ENCODE measurements at places on chromosomes 3 and 15.

- no peak for DNase-seq
These were observed 123.4 kb upstream of the SLC24A5 start for GRCh38 chr15:47997195-47998080.

- DNase-seq: no peak
These were observed 216.2 kb downstream of the ADAMTS17 start for GRCh38 chr15:100125401-100126191.

DNA sequence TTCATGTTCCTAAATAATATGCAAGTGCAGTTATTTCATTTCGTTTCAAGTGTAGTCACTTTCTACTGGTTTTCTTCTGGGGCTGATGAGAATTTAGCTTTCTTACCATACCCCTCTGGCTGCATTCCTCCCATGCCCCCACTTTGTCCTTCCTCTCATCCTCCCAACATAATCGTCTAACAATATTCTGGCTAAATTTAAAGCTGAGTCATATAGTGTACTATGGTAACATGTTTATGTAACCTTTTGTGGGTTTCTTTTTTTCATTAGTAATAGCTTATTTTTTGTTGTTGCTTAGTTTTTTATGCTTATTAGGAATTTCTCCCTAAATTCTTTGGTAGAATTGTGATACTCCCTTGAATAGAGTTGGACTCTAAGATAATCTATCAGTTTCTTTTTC is 30.5 kb downstream of the DUT start:
- DNase-seq: no peak

GRCh38 chr15:63251701-63252100 is 25.7 kb upstream of the APH1B start:
- no peak for DNase-seq

GRCh38 chr3:62638316-62638715 is 236.9 kb downstream of the CADPS start:
- DNase-seq: no peak

- DNase-seq: no peak
These were observed at the start of gene DGKG for GRCh38 chr3:186361762-186362536. DGKG (minus strand) TSS chr3:186362234; CDS start chr3:186320459, 41,775 bp downstream.

DNA sequence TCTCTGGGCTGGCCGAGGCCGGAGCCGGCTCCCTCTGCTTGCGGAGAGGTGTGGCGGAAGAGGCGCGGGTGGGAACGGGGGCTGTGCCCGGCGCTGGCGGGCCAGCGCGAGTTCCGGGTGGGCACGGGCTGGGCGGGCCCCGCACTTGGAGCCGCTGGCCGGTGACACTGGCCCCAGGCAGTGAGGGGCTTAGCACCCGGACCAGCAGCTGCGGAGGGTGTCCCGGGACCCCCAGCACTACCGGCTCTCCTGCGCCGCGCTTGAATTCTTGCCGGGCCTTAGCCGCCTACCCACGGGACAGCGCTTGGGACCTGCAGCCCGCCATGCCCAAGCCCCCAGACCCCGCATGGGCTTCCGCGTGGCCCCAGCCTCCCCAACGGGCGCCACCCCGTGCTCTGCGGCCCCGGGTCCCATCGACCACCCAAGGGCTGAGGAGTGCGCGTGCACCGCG is 736.3 kb upstream of the ARRDC4 start:
- no peak for DNase-seq

DNA sequence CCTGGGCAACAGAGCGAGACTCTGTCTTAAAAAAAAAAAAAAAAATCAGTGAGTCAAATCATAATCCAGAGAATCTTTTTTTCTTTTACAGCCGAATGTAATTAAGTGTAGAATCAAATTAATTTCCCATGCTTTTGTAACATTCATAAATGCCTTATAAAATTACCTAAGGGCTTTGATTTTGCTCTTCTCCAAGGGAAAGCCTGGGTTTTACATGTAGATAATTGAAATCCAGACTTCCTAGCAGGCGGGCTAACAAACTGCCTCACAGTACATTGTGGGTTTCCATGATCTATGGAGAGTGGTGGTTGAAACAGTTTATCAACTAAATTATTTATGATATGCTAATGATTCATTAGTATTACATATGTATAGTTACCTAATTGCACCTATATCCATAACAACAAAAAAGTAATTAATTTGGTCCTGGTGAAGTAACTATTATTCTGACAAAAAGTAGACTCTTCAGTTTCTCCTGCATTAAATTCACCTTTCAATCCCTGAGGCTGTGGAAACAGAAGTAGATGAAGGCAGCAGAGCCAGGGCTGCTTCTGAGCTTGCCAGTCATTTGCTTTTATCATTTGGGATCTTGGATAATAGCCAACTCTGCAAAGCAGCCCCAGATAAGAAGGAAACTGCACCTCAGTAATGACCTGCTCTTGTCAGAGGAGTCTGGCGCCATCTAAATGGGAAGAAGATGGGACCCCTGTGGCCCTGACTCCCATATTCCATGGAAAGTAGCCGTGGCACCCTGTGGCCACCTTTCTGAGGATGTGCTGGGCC is 9.5 kb downstream of the CCR9 start:
- DNase-seq: no peak

GRCh38 chr3:111496894-111497559 is 45.0 kb upstream of the CD96 start:
- no peak for DNase-seq

DNA sequence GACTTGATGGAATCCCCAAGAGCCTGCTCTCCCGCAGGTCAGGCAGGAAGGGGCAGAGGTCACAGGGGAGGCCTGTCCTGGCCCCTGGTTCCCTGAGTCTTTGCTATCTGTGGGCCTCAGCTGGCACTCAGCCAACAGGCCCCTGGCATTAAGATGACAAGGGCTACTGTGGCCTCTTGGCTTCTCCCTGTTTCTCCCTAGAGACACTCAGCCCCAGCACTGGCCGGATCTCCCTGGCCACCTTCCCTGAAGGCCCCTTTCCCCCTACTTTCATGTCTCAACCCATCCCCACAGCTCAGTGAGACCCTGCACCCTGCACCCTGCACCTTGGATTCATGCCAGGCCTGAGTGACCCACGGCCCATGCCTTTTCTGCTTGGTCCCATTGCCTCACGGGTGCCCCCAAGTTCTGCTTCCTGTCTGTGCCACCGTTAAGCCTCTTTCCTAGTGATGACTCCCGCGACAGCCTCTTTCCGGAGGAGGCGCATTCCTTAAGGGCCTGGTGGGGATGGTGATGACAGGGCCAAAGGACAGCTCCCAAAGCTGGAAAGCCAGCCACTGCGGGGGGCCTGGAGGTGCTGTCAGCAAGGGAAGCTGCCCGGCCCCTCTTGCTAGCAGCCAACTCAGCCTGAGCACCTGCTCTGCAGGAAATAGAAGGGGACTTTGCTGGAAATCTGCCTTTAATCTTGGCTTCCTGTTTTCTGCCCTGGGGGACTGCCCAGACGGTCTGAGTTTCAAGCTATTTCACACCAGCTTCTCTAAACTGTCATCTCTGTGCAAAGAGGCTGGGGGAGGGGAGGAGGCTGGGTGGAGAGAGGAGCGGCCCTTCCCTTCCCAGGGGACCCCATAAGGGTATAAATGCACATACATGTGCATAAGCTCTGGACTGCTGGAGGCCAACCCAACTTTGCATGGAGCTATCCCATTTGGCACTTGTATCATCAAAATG is 4.8 kb upstream of the CSK start:
- no peak for DNase-seq

DNA sequence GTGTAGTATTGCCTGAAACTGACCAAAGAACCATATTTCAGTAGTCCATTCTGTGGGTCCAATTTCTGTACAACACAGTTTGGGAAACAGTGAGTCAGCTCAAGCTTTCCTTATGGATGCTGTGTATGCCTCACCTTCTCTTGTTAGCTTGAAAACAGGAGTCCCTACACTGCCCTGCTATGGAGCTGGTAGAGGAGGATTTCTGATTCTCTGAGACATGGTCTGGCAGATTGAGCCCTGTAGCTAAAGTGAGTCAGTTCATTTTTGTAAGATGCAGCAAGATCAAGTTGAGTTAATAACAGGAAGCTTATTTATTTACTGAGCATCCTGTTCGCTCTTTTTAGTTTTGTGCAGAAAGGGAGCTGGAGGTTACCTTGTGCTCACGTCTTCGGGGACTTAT is 424.1 kb upstream of the RBMS3 start:
- DNase-seq: no peak

DNA sequence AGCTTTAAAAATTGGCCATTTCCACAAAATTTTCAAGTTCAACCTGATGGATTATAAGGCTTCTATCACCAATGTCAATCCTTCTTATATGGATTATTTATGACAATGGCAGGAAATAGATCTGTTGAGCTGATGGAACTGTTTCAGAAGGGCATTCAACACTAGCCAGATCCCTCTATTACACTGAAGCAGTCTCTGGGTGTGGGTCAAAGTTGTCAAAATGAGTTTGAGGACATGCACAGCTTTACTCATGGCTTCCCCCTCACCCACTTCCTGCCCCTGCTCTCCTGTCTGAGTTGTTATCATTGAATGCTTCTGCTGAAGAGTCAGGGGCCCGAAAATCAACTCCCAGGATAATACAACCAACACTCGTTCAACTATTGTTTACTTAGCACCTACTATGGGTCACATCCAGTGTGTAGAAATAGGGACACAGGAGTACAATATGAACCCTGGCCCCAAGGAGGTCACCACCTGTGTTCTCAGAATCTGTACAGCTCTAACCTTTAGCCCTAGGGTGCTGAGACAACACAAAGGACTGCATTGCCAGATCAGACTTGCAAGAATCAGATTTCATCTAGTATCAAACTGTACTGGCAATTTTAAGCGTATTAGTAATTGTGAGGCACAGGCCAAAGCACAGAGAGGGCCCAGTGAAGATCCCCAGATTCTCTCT is 41.7 kb upstream of the FAM3D start:
- no peak for DNase-seq

DNA sequence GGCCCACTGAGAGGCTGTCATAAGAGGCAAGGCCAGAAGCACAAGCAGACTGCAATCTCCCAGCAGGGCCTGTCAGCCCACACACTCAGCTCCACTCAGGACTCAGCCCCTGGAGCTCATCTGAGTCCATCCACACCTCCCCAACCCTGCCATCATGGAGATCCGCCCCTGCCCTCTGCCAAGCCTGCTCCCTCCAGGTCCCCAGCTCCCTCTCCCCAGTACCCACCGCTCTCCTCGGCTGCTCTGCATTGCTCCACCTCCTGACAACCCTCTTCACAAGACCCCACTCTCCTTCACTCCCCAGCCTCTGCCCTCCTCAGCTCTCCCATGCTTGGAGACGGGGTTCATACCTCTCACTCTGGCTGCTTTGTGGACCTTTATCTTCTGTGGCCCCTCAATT is 11.1 kb downstream of the POC1A start:
- no peak for DNase-seq

DNA sequence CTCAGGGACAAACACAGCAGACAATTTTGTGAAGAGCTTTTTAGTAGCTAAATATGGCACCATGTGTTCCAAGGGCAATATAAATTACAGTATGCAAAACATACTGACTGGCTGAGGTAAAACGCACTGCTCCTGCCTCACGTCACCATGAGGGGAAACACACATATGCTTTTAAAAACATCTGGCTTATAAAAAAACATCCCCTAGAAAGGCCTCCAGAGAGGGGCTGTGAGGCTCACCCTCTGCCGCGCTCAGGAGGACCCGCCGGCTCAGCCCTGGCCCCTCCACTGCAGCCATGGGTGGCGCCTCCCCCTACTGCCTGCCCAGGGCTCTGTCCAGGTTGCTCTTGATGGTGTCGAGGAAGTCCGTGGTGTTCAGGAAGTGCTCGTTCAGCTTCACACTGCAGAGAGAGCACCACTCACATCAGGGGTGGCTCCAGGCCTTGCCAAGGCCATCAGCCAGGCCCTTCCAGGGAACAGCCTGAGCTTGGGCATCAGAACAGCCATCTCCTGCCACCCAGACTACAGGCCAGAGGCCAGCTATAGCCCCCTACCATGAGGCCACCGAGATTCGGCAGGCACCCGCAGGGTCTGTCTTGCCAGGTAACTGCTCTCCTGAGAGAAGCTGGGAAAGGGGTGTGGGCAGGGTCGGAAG is 18.2 kb downstream of the IDH2 start:
- no peak for DNase-seq

- peak; percentile 38 for DNase-seq
These were observed 34.3 kb downstream of the GOLIM4 start for GRCh38 chr3:168061332-168061996.

GRCh38 chr15:25169318-25169717 is 214.5 kb downstream of the SNRPN start:
- no peak for DNase-seq

DNA sequence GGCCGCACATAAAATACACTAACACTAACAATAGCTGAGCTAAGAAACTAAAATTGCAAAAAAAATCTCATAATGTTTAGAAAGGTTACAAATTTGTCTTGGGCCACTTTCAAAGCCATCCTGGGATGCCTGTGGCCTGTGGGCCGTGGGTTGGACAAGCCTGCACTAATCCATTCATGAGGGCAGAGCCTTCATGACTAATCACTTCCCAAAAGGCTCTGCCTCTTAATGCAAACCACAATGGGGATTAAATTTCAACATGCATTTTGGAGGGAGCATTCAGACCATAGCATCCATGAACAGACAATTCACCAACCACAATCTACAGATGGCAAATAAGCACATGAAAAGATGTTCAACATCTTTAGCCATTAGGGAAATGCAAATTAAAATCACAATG is 128.2 kb downstream of the SUCLG2 start:
- peak; percentile 31 for DNase-seq

GRCh38 chr3:96416549-96417255 is 397.7 kb upstream of the EPHA6 start:
- no peak for DNase-seq

GRCh38 chr3:144058713-144059112 is 87.1 kb downstream of the DIPK2A start:
- no peak for DNase-seq

- DNase-seq: no peak
These were observed 100.6 kb downstream of the LPP start for GRCh38 chr3:188254520-188255070.

GRCh38 chr15:73906346-73907034 is 19.8 kb upstream of the LOXL1 start:
- DNase-seq: no peak

- no peak for DNase-seq
These were observed 38.9 kb downstream of the FNDC3B start for GRCh38 chr3:172078244-172078643.

GRCh38 chr15:92934716-92935115 is 34.6 kb downstream of the CHD2 start:
- no peak for DNase-seq

GRCh38 chr15:80906159-80906766 is 83.4 kb downstream of the MESD start:
- no peak for DNase-seq

DNA sequence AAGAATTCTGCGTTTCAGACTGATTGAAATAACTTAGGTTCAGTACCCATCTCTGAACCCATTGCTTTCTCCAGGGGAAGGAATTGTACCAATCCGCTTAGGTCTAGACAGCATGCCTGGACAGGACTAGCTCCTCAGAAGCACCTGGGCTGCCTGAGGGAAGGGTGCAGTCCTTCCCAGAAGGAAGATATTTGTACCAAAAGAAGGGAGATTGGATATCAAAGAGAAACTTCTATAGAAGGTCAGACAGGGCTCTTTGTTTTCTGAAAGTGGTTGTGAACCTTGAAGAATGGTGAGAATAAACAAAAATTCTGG is 133.8 kb upstream of the LRTM1 start:
- no peak for DNase-seq

All from SK-MEL-5 (cell line).